ENCODE measurements at places on chromosomes 12 and 14.

DNA sequence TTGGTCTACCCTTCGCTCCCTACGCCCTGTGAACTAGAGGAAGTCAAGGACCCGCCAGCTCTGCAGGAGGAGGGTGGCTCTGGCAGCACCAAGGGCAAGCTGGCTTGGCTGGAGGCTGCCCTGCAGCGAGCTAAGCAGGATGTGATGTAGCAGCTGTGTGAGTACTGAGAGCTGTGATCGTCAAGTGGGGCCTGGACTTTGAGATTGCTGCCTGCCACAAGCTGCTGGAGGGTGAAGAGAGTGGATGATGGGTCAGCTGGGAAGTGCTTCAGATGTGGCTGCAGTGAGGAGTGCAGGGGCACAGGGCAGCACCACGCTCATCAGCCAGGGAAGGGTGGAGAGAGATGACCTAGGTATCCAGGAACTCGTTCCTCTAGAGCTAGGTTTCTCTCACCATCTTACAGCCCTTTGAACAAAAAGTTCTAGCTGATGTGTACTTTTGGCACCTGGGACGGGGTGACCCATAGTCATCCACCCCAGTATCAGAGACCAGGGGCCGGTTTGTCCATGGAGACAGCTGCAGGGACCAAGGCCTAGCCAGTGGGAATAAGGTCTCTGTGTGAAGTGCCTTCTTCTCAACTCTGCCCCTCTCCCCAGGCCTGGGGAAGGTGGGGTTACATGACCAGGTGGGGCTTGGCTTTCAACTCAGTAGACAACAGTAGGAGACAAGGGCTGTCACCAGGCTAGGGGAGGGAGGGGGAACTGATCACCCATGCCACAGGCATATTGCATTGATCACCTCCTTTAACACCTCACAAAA, 3.2 kb downstream of the KRT86 start:
- no peak for DNase-seq

GRCh38 chr14:23559010-23559925, 3.2 kb downstream of the THTPA start:
- no peak for DNase-seq

GRCh38 chr14:46377305-46377704, 274.3 kb downstream of the RPL10L start:
- no peak for DNase-seq

DNA sequence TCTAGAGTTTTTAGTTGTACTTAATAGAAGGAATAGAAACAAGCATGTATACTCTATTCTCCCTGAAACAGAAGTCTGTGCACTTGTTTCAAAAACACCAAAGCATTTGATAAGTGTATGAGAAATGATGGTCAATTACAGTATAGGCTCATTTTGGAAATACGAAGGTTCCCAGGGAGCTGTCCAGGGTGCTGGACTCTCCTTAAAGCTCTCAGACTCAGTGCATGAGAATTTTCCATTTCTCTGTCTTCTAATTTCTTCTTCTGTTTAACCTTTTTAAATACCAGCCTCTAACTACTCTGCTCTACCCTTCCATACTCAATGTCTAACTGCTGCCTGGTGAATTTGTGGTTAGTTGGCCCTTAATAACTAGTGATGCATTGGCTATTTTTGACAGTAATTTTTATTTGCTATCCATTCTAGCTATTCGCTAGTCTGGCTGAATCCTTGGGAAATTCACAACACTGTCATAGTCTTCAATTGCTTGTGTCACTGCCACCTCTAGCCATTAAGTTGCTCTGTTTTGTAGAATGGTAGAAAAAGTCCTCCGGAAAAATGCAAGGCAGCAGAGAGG, 229.2 kb downstream of the NRXN3 start:
- DNase-seq: no peak

DNA sequence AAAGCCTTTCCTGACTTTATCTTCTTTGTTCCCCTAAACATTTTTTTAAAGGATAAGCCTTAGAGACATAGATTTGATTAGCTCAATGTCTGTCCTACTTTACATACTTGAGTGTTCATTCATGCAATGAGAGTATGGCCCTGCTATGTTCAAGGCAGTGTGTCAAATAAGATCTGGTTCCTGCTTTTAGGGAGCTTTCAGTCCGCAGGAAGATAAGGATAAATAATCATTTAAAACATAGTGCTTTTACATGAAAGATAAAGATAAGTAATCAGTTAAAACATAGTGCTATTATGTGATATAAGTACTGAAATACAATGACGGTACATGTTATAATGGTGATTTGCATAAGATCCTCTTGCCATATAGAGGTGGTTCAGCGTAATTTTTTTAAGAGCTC, 378.3 kb upstream of the PRICKLE1 start:
- no peak for DNase-seq

DNA sequence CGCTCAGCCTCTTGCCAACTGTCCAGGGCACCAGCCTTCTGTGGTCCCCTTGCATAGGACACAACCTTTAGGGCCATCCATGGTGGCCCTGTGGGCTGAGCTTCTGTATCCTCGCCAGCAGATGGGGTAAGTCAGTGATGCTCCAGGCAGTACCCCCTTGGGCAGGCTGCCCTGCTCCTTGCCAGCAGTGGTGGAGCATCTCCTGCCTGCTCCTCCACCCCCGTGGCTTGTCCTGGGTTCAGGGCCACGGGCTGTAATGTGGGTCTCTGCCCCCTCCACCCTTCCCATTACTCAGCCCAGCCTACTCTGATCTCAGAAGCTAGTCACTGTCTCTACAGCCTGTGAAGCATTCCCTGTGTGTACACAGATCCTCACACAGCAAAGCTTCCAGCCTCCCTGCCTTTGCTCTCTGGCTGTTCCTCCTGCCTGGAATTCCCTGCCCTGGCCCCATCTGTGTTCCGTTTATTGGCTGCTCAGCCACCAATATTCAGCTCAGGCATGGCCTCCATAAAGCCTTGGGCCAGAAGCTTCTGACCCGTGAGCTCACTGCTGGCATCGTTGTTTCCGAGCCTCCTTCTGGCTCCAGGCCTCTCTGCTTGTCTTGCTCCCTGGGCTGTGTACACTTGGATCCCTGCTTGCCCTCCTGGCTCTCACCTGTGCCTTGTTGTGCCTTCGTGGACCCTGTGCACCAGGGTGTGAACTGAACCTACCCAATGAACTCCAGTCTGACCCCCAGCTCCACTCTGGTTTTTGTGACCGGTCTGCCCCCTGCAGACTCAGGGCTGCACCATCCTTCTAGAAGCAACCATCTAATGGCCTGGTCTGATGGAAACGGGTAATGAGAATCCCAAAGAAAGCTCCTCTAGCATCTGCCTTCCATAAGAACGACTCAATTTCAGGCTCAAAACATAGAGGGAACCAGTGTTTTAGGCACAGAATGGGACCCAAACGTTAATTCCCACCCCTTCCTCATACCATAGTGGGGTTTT, 177.0 kb upstream of the PRMT8 start:
- no peak for DNase-seq

DNA sequence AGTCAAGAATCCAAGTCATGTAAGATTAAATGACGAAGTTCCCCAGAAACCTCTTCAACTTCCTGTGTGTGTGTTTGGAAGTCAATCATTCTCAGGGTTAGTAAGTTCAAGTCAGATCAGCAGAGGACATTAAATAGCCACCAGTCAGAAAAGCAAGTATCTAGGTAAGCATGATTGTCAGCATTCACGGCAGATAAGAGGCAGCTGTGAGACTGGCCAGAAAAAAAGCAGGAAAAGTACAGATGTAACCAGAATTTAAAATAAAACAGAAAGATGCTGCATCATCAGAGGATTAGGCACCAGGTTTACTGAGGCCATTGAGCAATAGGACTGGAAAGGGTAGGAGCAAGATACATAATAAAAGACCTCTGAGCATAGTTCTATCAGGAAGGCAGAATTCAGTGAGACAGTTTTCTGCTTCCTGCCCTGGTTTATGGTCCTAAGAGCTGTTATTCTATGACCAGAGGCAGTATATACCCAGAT, 606.9 kb downstream of the FSCB start:
- no peak for DNase-seq

DNA sequence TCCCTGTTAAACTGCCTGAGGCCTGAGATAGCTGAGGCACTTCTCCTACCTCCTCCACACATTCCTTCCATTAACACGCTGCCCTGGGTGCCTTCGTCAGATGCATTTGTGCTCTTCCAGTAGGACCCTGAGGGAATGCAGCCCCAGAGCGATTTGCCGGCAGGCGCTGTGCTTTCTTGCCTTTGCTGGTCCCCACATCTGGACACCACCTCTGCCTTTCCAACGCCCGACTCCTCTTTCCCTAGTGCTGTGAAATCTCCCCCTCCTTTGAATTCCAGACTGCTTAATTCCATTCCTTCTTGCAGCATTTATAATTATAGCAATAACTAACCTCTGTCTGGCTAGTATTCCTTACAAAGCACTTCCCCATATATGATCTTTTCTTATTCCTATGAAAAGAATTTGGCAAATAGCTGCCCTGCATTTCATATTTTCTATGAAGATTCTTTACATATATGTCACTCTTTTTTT, 88.4 kb downstream of the C12orf75 start:
- peak; percentile 90 for DNase-seq

DNA sequence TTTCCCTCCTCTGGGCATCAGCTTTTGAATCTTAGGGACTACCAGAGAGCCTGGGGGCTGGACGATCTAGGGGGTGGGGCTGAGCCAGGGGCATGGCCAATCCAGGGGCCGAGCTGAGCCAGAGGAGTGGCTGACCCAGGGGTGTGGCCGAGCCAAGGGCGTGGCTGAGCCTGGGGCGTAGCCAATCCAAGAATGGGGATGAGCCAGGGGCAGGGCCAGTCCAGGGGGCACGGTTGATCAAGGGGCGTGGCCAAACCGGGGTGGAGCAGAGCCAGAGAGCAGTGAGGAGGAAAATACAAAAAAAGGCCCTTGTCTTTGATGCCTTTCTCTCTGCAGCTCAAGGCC, 219.3 kb upstream of the NOS1 start:
- no peak for DNase-seq

GRCh38 chr14:94042433-94043091, 16.4 kb downstream of the OTUB2 start:
- no peak for DNase-seq

DNA sequence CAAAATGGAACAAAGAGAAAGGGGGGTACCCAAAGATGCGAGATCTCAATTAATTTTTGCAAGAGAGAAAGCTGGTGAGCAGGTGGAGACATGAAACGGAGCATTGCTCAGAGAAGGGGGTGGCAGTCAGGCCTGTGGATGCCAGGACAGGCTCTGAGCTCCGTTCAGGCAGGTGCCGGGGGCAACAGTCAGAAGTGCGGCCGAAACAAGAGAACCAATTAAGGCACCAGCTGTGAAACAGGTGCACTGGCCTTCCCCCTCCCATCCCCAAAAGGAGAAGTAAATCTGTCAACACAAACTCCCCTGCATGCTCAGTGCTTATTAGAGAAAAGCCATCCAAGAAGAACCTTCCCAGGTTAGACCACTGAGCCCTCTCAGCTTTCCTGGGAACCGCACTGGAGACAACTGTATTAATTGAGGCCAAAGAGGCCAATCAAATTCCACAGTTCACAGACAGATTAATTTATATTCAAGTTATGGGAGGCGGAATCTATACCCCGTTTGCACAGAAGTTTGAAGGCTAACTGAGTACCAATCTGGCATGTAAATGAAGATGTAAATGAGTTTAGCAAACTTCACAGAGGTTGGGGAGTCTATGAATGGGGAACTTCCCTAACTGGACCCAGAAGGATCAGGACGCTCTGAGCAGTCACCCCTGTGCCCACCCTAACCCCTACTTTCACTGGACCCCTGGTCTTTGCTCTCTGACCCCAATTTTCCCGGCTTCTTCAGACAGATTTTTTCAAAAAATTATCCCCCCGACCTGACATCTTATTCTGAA, 20.9 kb downstream of the OAS2 start:
- DNase-seq: no peak

- DNase-seq: no peak
Observed at GRCh38 chr12:5780536-5780935, 164.5 kb downstream of the ANO2 start.

DNA sequence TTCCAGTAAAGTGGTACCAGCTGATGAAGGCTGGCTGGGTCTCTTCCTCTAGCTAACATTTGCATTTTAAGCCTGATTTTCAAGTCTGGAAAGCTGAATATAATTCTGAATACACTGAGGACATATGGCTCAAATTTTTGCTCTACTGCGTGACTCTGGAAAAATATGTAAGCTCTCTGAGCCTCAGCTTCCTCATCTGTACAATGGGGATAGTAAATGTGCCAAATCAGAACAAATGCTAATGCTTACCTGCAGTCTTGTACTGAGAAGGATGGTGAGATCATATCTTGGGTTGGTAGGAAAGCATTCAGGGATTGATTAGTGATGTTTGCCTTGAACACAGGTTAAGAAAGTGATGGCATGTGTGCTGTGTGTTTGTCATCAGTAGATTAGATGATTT, 14.6 kb downstream of the HNF1A start:
- no peak for DNase-seq

GRCh38 chr12:113142886-113143332, 6.6 kb upstream of the CFAP73 start:
- DNase-seq: no peak

DNA sequence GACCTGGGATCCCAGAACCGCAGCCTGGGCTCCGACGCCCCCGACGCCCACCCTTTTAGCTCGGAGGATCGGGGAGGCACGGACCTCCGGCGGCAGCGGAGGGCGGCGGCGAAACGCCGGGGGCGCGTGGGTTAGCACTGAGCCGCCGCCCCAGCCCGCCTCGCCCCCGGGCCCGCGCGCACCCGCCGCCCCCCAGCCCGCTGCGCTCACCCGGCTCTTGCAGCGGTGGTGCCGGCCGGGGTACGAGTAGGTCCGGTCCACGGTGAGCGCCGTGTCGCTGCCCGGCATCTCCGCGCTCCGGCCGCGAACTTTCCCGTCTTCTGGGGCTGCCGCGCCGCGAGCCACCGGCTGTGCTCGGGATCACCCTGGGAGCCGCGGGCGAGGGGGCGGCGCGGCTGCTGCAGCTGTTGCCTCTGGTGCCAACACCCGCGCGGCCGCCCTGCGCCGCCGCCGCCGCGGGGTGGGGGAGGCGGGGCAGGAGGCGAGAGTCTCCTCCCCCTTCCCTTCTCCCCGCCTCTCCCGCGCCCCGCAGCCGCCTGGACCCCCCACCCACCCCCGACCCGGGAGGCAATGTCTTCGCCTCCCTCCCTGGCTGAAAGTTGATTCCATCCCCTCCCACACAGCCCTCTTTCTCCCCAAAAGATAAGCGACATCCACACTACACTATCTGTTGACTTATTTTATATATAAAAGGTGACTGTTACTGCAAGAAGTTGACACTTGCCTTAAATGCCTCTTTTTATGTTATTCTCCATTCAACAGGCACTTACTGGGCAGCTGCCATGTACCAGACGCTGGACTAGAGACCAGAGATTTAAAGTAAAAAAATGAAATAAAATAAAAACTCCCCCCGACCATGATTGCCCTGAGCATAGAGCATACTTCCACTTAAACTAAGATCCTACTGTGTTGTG, at the start of gene TMCC3:
Gene TMCC3, minus strand, starts transcription at position 415 of the 914 bp plus-strand sequence. Its CDS starts 127 bp downstream, at position 288.
- DNase-seq: no peak

- no peak for DNase-seq
Observed at GRCh38 chr12:52575256-52575655, 1.6 kb upstream of the KRT74 start.

GRCh38 chr12:92255741-92256140, 110.1 kb upstream of the BTG1 start:
- no peak for DNase-seq
